Memory B cell (primary cell): ENCODE measurements at places on chromosomes 6 and 20.

DNA sequence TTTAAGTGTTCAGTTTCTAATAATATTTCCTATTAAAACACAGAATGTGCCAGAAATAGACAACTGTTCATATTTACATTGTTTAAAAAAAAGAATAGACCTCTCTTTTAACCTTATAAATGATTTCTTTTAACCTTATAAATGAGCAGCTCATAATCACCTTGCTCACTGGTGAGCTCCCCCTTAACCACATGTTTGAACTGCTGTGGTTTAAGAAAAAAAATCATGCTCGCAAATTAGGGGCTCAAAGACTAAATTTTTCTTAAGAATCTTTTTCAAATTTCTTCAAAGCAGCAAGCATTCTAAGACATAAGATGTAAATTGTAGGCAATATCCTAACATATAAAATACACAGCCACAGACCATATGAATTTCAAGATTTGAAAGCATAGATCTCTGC lies 32.8 kb downstream of the FAM8A1 start:
- H3K4me1 ChIP-seq, result peaks cover 33% of the 10 kb centered on the region
- H3K27me3 ChIP-seq, result no peaks in the 10 kb centered on the region
- no peak overlapping the region for H3K4me3 ChIP-seq
- peak overlapping the region; percentile 65 for H3K27ac ChIP-seq

- peaks cover 31% of the 10 kb centered on the region for H3K4me1 ChIP-seq
- H3K4me3 ChIP-seq, result peak overlapping the region; percentile 95
- no peak for DNase-seq
- H3K36me3 ChIP-seq, result peaks cover 3% of the 10 kb centered on the region
- no peaks in the 10 kb centered on the region for H3K27me3 ChIP-seq
- peak overlapping the region; percentile 96 for H3K27ac ChIP-seq
Observed at GRCh38 chr6:43634702-43635303, 837 bp upstream of the MAD2L1BP start.

DNA sequence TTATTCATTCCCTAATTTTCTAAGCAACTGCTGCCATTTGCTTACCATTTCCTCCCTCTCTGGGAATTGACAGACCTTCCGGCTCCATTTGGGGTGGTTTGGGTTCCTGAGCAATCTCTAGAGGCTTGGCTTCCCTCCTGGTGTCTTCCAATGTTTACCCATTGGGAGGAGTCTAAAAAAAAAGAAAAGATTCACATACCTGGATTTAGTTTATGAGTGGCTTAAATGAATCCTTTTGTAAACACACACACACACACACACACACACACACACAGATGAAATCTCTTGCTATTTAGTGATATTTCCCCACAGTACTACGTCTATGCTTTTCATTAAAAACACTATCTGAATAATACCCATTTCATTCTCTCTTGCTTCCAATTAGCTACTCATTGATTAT lies 48.3 kb upstream of the TRAF3IP2 start:
- no peak for DNase-seq
- peaks cover 2% of the 10 kb centered on the region for H3K36me3 ChIP-seq
- H3K27me3 ChIP-seq, result no peaks in the 10 kb centered on the region
- no peak overlapping the region for H3K4me3 ChIP-seq

- H3K27me3 ChIP-seq, result peaks cover 5% of the 10 kb centered on the region
- H3K4me3 ChIP-seq, result no peak overlapping the region
- no peak overlapping the region for H3K27ac ChIP-seq
Observed at GRCh38 chr6:134115715-134116074, 63.3 kb upstream of the SLC2A12 start.

- no peak overlapping the region for H3K27ac ChIP-seq
- H3K4me1 ChIP-seq, result peaks cover 6% of the 10 kb centered on the region
Observed at GRCh38 chr20:32252189-32252588, 25.3 kb upstream of the KIF3B start.
